Endothelial cell of umbilical vein (primary cell): ENCODE measurements at places on chromosomes 2 and 18. TPM values are rescaled to one million over a fixed set of nuclear protein-coding genes. Genes with fewer than 3 reads are reported as not detected.

Gene MEP1B
- polyA plus RNA-seq, result not detected in 2 replicates

Gene RNU2-63P
- 60.5 TPM in 1 of 2 replicates, not detected in the other for polyA plus RNA-seq

Gene IMPACT
- 12.5 and 15.4 TPM in 2 replicates for polyA plus RNA-seq

Gene RAB6D
- polyA plus RNA-seq, result 0.01 and 0.03 TPM in 2 replicates

Gene ALLC
- not detected in 2 replicates for polyA plus RNA-seq

Gene ARHGEF4
- 0.03 TPM in 1 of 2 replicates, not detected in the other for polyA plus RNA-seq

Gene LRRC30
- polyA plus RNA-seq, result not detected in 2 replicates

Gene FAM124B
- polyA plus RNA-seq, result 91.7 and 119 TPM in 2 replicates

Gene KIAA2012
- not detected in 2 replicates for polyA plus RNA-seq

Gene TTR
- not detected in 2 replicates for polyA plus RNA-seq

Gene CD302
- polyA plus RNA-seq, result 9.0 and 10.4 TPM in 2 replicates

Gene HRH4
- polyA plus RNA-seq, result 0.03 TPM in 2 replicates

Gene FAM237A
- not detected in 2 replicates for polyA plus RNA-seq

DNA sequence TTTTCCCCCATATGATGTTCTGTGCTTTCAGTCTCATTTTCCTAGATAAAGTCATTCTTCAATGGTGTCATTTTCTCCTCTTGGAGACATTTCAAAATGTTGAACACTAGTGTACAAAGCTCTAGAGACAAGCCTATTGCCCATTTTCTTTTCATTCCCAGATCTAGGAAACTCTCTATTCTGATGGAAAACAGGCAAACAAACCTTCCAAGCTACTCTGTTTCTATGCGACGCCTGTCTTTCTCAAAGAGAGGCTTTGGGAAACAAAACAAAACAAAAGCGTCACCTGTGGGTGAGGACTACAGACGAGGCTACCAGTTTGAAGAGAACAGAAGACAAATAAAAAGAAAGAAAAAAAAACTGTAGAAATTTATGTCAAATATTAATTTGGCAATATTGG lies 311.0 kb downstream of the CBLN2 start:
- DNase-seq, result no peak

GRCh38 chr2:70448041-70448440 lies 105.6 kb downstream of the TGFA start:
- DNase-seq, result peak; percentile 5

- DNase-seq, result no peak
These were observed 60.0 kb upstream of the NOSTRIN start for GRCh38 chr2:168742258-168742932.

GRCh38 chr2:10475811-10476660 lies 27.9 kb upstream of the ODC1 start:
- no peak for DNase-seq

DNA sequence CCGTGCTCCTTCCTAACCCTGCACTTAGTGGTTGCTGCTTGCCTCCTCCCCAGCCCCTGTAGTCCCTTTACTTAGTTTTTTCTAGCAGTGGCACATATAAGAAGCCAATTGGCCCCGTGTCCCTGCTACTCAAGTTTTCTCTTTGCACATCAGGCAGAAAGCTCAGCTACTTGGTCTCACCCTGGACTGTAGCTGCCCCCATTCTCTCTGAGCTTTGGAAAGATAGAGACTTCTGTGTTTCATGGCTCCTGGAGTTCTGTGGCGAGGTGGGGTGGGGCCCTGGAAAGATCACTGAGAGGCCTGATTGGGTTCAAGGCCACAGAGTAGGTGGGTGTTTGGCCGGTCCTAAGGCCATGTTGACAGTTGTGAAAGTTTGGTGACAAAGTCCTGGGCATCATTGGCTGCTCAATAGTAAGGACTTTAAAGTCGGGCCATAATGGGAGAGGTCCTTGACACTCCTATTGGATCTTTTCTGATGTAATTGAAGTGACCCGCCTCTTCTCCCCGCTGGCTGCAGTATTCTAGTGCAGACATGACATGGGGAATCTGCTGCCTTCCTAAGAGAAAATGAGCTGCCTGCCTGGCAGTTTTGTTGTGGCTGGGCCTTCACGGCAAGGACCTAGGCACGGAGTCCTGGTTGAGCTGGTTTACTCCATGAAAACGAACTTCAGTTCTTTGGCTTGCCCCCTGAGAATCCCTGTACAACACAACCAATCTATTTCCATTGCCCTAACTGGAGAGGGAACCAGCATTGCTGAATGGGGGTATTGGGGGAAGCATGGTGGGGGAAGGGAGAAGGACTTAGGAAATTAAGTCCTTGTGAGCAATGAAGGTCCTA lies 26.2 kb upstream of the CYP27A1 start:
- DNase-seq, result no peak

- no peak for DNase-seq
These were observed 134.8 kb downstream of the EIPR1 start for GRCh38 chr2:3242747-3243369.

GRCh38 chr2:70757360-70757759 lies 10.6 kb downstream of the ADD2 start:
- no peak for DNase-seq

DNA sequence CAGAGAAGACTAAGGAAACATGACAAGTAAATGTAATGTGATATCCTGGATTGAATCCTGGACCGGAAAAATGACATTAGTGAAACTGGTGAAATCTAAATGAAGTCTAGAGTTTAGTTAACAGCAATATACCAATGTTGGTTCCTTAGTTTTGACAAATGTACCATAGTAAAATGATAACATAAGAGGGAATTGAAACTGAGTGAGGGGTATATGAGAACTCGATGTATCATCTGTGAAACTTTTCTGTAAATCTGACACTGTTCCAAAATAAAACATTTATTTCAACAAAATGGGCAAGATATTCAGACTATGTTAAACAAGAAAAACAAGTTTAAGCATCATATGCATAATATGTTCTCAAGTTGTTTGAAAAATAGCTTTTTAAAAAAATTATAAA lies 63.8 kb downstream of the OLA1 start:
- DNase-seq, result no peak

DNA sequence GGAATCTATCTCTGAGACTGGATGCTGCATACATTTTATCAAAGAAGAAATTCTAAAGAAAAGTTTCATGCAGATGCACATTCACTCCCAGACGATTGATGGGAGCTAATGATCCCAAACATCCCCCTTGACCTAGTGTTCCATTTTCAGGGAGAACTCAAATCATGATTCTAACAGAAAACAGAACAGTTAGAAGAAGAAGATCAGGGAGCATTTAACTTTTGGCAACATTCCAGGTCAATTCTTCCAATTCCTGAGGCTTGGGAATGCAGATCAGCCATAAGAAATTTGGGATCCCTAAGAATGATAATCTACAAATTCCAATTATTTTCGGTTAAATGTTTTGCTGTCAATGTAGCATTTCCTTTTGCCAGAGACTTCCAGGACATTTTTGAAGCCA lies 96.6 kb downstream of the CPO start:
- no peak for DNase-seq

DNA sequence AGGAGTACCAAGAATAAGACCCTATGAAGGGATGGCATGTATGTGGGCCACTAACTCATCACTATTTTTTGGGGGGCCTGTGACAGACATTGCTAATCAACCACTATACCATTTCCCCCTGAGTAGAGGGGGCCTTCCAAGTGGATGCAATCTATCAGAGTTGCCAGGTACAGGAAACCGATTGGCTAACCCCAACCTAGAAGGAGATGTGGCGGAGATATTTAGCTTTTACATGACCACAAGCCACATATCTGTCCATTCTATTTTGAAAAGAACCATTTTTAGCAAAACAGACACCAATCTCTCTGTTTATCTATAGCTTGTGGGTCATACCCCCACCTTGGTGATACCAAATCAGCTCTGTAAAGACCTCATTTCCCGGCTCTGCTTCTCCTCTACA lies 51.0 kb downstream of the PAX8 start:
- no peak for DNase-seq

- DNase-seq, result no peak
These were observed 215.5 kb downstream of the NCKAP5 start for GRCh38 chr2:133352719-133353118.

- peak; percentile 41 for DNase-seq
These were observed 36.2 kb downstream of the MTCL1 start for GRCh38 chr18:8741532-8741931.

DNA sequence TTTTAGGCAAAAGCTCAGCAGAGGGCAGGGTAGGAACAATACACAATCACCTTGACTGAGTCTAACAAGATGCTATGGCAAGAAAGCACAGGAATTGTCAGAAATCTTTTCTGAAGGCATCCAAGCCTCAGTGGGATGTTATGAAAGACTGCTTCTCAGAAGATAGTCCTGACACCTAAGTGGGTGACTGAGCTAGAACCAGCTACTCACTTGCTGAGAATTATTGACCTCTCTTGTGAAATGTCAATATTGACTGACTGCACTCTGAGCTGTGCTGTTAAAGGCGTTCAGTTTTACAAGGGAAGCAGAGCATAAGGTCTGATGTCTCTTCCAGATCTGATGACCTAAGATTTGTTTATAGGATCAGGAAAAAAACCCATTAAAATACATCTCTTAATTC lies 46.1 kb downstream of the TACR1 start:
- DNase-seq, result no peak

DNA sequence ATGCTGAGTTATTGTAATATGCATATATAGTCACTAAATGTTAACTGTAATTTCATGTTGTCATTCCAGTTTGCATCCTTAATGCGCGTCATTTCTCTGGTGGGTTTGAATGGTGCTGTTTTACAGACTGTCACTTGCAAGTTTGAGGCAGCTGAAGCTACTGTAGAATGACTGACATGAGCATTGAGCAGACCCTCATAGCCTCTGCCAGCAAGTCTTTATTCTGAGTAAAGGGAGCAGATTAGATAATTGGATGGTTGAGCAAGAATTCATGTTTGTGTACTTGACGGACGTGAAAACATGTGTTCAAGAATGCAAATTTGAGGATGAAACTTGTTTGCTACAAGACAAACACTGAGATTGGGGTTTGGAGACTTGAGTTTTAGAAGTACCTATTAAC lies 854.8 kb upstream of the KLHL29 start:
- DNase-seq, result no peak

GRCh38 chr18:11251891-11252270 lies 102.5 kb upstream of the PIEZO2 start:
- DNase-seq, result peak; percentile 32

DNA sequence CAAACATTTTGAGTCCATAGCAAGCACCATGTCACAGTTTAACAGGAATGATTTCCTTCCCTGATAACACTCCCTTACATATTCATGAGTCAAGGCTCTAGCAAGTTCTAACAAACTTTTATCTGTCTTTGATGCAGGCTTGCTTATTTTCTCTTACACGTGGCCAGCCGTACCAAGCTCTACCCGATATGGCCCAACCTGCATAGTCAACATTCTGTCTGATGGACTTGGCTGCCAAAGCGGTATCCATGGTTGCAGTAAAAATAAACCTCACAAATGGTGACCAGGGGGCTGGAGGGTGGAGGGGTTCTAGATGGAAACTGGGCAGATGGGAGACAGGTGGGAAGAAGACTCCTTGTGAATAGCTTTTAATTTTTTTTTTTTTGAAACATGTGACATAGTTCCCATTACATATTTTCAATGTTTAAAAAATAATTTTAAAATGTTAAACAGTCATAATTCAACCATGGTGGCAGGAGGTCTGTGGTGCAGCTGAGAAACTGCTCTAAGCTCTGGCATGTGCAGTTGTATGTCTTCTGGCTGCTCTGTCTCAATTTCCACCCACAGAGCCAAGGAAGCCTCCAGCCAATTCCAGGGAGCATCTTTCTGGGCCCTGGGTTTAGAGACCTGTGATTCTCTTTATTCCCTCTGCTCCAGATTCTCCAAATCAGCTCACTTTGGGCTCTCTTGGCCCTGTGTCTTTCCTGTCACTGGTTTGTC lies 20.7 kb upstream of the CXCR1 start:
- no peak for DNase-seq

DNA sequence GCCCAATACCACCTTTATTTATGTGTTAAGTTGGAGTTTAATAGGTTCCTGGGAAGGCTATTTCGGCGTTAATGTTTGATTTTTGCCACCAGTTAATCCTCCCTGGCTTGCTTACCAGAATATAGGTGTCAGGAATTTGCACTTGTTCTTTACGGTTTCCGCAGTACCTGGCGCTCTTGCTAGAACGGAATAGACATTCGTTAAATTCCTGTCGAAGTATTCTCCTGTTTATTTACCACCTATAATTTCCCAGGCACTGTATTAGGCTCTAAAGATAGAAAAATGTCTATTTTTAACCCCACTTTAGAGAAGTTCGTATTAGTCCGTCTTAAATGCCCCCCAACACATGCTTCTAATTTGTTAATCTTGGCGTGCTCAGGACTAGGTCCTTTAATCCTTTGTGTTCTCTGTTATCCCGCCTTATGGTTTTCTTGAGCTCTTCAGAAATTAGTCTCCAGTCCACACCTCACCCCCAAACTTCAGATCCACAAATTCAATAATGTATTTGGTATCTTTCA lies 575 bp downstream of the CCDC150 start:
- DNase-seq, result no peak

DNA sequence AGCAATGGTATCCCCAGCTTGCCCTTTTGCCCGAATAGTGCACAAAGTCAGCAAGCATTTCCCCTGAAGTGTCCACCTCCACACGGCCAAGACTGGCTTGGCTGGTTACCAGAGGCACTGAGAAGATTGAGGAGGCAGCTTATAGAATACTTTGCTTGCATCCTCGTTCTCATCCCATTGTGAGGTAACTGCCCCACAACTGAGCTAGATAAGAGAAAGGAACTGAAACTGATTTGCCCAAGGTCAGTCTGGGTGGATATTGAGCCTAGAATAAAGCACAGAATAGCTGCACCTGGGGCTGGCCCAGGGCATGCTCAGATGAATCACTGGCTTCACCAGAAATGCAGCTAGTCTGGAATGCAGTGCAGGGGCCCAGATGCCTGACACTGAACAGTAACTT lies 32.7 kb upstream of the MAP4K3 start:
- peak; percentile 73 for DNase-seq

GRCh38 chr2:31525876-31526275 lies 54.9 kb downstream of the SRD5A2 start:
- DNase-seq, result no peak

- no peak for DNase-seq
These were observed 316.3 kb upstream of the LRRTM4 start for GRCh38 chr2:77838441-77838840.

- DNase-seq, result no peak
These were observed 23.9 kb downstream of the PRKCE start for GRCh38 chr2:45675263-45675812.

GRCh38 chr2:237109421-237109934 lies 23.8 kb downstream of the COPS8 start:
- no peak for DNase-seq

DNA sequence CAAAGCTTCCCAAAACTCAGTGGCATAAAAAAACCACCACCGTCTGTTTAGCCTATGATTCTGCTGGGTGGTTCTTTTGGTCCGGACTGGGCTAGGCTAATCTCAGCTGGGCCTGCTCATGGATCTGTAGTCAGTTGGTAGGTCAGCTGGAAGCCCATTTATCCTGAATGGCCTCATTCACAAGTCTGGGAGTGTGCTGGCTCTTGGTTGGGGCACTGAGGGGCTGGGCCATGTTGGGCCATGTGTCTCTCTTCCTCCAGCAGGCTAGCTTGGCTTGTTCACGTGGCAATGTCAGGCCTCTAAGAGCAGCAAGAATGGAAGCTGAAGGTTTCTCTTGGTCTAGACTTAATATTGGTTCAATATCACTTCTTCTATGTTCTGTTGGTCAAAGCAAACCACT lies 95.7 kb upstream of the HS6ST1 start:
- DNase-seq, result no peak

- DNase-seq, result no peak
These were observed 172.1 kb upstream of the LRRTM1 start for GRCh38 chr2:80476535-80477117.
